ENCODE measurements at places on chromosomes 7 and 10. TPM values are rescaled to one million over a fixed set of nuclear protein-coding genes. Genes with fewer than 3 reads are reported as not detected.
A peak's percentile ranks its signal among the peaks of the same experiment; 100 is the strongest.

Gene CRPPA
- 2.9 TPM for total RNA-seq

Gene HMX3
- not detected for total RNA-seq

Gene TMEM139
- 25.1 TPM for total RNA-seq

Gene FEZF1
- total RNA-seq: not detected

Gene HOXA3
- total RNA-seq: 8.7 TPM

Gene SFMBT2
- total RNA-seq: 16.1 TPM

Gene GRID2IP
- total RNA-seq: 0.46 TPM

Gene MYO3A
- total RNA-seq: 0.06 TPM

Gene TFPI2
- 7.1 TPM for total RNA-seq

GRCh38 chr7:51611937-51612336 is 295.3 kb upstream of the COBL start:
- no peak for DNase-seq

- DNase-seq: no peak
These were observed 21.7 kb downstream of the UBE3C start for GRCh38 chr7:157160433-157160832.

DNA sequence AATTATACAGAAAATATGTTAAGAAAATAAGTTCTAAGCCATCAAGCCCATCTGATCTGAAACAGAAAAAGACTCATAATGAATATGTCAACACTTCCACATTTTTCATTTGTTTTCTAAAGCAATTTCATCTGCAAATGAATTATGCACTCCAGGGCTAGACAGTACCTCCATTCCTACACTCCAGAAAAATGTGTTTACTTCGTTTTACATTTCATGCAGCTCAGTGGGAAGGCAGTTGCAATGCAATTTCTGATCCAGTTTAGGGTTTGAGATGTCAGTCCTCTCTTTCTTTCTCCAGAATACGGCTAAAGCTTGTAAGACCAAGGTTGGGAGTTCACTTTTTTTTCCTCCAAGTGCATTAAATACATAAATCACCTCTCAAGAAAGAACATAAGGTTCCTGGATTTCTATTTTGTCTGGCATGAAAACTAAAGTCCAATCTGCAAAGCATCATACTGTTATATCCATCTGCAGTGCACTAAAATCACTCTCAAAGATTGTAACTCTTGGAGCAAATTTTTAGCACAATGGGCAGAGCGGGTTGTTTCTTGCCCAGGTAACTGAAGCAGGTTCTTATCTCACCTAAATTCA is 348.8 kb upstream of the C7orf33 start:
- no peak for DNase-seq

DNA sequence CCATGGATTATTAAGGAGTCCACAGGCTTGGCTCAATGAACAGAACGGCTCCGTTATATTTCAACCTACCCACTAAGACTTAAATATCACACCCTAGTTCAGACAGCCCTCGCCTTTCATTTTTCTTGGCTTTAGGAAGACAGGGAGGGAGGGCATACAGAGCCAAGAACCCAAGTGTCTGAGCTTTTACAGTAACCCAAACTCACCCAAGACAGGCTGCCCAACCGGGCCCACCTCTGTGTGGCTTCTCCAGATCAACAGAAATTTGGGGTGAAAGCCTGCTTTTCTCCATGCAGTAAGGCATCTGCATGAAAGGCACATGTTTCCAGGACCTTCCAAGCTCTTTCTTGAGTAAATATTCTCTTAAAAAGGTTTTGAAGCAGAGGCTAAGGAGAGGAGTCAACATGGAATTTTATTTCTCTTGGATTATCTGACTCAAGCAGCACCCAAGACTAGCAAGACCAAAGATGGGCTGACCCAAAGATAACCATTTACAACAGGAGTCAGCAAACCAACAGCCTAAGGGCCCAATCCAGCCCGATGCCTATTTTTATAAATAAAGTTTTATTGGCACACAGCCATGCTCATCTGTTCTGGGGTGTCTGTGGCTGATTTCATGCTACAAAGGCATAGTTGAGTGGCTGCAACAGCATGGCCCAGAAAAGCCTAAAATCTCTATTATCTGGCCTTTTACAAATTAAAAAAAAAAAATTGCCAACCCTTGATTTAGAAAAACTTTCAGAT is 90.1 kb downstream of the KCNMA1 start:
- no peak for DNase-seq

GRCh38 chr7:149175150-149175549 is 20.2 kb upstream of the ZNF282 start:
- no peak for DNase-seq

GRCh38 chr10:11551916-11552602 is 59.4 kb downstream of the USP6NL start:
- DNase-seq: no peak

DNA sequence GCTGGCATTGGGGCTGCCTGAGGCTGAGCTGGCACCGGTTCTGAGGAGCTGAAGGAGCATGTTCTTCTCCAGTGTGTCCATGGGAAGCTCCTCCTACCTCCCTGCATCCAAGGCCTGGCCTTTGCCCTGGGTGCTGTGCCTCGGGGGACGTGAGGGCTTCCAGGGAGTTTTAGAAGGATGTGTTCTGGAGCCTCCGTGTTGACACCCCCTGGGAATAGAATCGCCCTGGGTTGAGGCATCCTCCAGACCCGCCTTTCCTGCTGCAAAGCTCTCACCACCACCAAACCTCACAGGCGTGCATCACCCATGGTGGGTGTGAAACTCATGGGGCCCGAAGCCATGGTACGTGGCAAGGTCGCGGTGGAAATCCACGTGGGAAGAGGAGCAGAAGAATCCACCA is 95.4 kb downstream of the DYNC2I1 start:
- no peak for DNase-seq

DNA sequence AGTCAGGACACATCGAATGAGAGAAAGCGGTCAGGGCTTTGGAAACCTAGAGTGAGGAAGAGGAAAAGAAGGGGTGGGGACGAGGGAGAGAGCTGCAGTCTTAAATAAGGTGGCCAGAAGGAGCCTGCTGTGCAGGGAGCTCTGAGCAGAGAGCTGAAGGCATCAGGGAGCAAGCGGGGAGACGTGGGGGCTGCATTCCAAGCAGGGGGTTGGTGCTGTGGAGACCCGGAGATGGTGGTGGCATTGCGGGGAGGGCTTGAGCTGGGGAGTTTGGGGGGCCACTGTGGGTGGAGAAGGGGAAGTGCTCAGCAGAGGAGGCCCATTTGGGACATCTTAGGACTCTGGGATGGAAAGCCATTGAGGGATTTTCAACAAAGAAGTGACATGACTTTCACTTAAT is 38.7 kb upstream of the ZNF32 start:
- no peak for DNase-seq

DNA sequence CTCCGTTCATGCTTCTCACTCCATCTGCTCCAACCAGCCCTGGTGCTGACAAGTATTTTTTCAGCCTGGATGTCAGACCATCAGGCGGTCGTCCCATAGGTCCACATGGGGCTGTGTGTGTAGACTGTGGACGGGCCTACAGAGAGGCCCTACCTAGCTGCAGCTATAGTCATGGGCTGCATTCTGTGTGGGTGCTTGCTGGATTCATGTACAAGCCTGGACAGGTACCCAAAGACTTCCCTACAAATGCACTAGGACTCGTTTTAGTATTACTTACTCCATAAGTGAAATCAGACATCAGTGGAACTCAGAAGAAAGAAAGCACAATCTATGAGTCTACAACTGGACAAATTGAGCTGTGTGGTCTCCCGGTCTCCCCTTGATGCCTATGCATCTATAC is 146.8 kb downstream of the PKD1L1 start:
- DNase-seq: no peak

DNA sequence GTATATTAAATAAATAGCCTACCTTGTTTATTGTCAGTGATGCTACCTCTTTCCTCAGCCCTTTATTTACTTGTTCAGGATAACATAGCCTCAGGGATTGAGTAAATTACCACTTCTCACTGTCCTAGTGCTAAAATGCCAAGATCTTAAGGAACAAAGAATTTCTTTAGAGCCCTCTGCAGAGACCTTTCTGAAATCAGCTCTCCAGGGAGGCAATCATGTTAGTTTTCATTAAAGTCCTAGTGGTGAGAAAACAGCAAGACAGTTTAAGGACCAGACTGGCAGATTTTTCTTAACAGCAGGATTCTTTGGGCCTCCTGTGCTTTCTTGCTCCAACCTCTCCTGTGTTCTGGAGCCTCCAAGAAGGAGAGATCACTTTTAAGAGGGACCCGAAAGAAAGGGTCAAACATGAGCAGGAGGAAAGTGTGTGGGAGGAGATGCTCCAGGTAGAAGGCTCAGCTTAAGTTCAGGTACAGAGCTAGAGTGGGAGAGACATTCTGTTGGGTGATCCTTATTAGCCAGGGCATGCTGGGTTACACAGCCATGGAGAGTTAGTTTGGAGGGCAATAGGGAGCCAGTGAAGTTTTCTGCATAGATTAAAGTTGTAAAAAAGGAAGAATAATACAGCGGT is 1.2 kb upstream of the PLCE1 start:
- no peak for DNase-seq

GRCh38 chr10:119706521-119707278 is 19.1 kb upstream of the INPP5F start:
- no peak for DNase-seq

- no peak for DNase-seq
These were observed 177.0 kb downstream of the ZNF438 start for GRCh38 chr10:30854656-30855055.

DNA sequence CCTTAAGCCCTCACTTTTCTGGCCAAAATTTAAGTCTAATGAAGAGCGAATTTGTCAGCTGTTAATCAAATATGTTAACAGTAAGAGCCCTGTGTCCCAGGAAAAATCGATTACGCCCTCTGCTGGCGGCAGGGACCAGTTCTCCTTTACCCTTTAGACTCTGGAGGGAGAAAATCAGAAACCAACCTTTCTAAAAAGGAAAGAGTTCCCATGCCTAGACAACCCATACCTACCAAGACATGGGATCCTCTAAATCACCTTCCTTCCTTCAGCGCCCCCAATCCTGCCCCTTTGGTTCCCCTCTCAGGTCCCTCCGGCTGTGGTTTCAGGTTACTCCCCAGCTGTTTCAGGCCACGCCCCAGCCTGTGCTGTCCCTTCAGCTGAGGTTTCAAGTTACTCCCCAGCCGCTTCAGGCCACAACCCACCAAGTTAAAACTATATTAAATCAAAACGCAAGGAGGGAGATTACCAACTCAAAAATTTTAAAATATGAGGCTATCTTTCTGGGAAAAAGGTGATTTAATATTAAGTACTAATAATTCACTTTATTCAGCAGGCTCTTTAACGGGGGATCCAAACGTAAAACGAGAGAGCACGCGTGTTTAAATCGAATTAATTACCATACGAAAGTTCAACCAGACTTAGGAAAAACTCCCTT is 1.4 kb upstream of the AKR1B15 start:
- DNase-seq: peak; percentile 80

DNA sequence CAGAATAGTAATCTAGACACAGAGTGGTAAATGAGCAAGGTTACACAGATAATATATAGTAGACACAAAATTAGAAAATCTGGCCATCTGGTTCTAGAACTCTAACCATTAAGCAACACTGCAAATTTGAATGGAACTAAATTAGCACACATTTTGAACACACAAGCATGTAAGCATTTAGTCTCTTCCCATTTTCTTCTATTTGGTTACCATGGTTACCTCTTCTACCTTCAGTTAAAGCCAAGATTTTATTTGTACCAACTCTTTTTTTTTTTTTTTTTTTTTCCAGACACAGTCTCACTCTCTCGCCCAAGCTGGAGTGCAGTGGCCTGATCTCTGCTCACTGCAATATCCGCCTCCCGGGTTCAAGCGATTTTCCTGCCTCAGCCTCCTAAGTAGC is 790.5 kb downstream of the MAGI2 start:
- no peak for DNase-seq

GRCh38 chr7:44379366-44380188 is 54.2 kb upstream of the CAMK2B start:
- no peak for DNase-seq

- no peak for DNase-seq
These were observed 995 bp upstream of the INPP5F start for GRCh38 chr10:119724593-119725516.

DNA sequence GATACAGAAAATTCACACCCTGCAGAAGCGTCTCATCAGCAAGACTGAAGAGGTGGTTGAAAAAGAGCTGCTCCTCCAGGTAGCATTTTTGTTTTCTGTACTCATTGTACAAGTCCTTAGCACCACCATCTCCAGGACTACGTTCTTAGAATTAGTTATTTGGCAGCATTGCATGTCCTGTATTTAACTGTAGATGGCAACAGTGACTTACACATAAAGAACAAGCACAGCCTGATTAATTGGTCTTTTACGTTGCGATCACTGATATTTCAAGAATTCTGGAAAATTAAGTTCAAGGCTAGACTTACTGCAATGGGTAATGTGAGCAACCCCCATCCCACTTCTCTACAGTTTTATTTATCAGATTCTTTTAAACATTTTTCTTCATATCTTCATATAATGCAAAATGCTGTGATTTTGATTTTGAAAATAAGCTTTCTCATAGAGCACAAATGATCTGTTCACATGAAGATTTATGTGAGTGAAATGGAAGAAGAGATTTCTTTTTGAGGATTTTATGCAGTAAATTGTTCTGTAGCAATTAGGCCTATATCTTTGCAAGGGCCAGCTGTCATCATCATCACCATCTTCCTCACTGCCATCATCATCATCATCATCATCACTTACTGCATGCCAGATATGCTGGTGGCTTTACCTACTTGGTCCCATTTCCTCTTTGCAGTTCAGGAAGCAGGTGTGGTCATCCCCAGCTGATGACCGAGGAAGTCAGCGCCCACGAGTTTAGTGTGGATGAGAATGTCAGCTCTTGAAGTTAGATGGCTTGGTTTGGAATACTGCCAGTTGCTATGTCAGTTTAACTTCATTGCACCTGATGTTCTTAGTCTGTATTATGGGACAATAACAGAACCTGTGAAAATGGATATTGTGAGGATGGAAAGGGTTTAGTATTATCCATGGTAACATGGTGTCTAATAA is 53.4 kb downstream of the CFAP58 start:
- no peak for DNase-seq

GRCh38 chr7:87628780-87629569 is 777 bp downstream of the RUNDC3B start:
- peak; percentile 67 for DNase-seq

DNA sequence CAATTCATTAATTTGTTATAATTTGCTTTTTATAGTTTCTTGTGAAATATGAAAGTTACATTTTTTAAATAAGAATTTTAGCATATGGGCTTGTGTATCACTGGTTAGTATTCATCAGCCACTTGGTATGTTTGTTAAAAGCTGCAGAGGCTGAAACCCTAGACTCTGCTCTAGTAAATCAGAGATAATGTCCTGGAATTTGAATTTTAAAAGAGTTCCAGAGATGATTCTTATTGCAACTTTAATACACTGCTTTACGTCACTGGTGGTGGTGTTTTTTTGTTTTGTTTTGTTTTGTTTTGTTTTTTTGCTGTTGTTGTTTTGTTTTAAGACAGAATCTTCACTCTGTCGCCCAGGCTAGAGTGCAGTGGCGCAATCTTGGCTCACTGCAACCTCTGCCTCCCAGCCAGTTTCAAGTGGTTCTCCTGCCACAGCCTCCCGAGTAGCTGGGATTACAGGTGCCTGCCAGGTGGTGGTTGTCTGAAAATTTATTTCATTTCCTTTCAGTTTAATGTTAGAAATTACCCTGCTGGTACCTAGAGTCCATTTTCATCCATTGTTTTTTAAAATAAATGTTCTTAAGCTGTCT is 43.8 kb downstream of the PTPN12 start:
- peak; percentile 70 for DNase-seq

GRCh38 chr7:155270861-155271260 is 26.8 kb upstream of the INSIG1 start:
- no peak for DNase-seq

GRCh38 chr10:63008491-63008890 is 124.6 kb upstream of the NRBF2 start:
- no peak for DNase-seq
